ENCODE measurements at places on chromosomes 12 and 14.

GRCh38 chr12:71455028-71455737 is 15.6 kb downstream of the LGR5 start:
- DNase-seq, result no peak

DNA sequence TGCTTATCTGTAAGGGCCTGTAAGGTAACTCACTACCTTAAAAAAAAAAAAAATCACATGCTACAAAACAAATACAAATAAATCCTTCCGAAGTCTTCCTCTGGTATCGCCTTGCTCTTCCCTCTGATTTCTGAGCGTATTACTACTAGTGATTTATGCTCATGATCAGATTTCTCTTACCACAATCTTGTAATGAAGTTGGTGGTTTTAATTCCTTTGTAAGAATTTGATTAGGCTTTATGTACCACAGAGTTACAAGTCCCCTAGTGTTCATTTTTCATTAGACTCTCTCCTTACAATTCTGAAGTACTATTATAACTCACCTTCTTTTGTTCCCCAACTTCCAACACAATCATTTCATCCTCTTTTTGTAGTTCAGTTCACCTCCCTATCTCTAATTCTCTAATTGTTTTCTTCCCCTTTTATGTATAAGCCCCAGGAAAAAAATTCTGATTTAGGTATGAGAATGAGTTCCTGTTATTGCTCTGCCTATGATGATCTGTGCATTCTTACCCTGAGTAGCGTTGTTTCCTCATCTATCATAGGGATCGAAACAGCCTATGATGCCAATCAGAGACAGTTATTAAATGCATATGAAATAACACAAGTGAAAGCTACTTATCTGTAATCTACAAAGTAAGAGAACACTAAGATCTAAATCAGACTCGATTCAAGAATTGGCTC is 81.5 kb downstream of the EPS8 start:
- no peak for DNase-seq

- DNase-seq, result no peak
These were observed 26.7 kb downstream of the DCP1B start for GRCh38 chr12:1977588-1977987.

DNA sequence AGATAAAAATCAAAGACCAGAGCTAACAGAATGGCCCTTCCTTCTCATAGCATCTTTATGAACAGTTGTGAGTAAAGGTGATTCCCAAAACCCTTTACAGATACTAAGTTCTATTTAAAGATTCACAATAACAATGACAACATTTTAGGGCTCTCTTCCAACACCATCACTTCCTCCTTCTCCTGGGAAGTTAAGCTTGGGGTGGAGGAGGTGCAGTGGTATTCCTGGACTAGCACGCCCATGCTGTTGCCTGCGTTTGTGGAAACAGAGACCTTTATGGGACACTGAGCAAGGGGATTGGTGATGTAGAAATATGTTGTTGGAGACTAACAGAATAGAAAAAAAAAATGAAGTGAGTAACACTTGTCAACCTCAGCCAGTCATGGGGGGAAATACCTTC is 22.5 kb downstream of the SYNE2 start:
- no peak for DNase-seq

DNA sequence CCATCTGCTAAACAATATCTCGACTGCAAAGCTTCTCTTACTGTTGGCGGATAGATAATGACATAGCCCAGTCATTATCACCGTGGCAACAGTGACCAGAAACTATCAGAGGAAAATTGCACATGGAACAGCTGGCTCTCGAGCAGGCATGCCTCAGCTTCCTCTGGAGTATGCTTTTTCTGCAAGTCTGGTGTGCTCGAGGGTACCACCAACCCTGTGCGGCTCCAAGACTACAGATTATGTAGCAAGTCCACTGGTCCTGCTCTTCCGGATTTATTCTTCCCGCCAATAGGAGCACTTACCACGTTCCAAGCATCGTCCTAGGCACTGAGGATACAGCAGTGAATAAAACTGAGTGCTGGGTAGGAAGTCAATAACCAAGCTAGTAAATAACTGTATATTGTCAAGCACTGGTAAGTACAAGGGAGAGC is 1.4 kb upstream of the GLRX5 start:
- DNase-seq, result no peak

DNA sequence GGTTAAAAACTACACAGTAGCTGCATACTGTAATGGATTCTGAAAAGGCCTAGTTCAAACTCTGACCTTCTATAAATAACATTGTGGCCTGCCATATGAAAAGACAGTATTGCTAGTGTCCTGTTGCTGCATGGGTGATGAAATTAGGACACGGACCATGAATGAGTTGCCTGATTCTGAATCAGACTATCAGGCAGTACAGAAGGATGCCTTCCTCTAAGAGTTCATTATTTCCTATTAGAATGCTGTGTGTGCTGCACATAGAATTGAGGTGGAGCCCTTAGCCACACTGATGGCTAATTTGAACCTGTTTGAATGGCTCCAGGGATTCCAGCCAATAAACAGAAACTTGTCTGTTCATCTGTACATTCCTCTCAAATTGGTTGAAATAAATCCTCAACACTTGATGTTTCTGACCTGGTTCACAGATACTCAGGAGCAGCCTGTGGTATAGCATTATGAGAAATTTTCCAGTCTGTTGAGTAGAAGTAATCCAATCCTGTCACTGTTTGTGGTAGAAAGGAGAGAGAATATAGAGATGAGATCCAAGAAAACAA is 483.2 kb downstream of the APAF1 start:
- DNase-seq, result no peak
